Renal cortical epithelial cell (primary cell): ENCODE measurements at places on chromosomes 6 and 20. TPM values are rescaled to one million over a fixed set of nuclear protein-coding genes. Genes with fewer than 3 reads are reported as not detected.

GRCh38 chr6:39411465-39411864 lies 89.0 kb upstream of the KCNK16 start:
- DNase-seq: peak; percentile 72

- no peak for DNase-seq
These were observed 811.9 kb downstream of the MAFB start for GRCh38 chr20:39876976-39877635.

GRCh38 chr6:4093288-4093687 lies 14.4 kb upstream of the FAM217A start:
- no peak for DNase-seq

Gene DYNLT1
- 109 and 164 TPM in 2 replicates for total RNA-seq

Gene SLC52A3
- total RNA-seq: 1.6 and 1.9 TPM in 2 replicates

GRCh38 chr20:53693262-53693871 lies 99.7 kb upstream of the ZNF217 start:
- no peak for DNase-seq

GRCh38 chr20:3383878-3384495 lies 23.5 kb downstream of the DNAAF9 start:
- no peak for DNase-seq

DNA sequence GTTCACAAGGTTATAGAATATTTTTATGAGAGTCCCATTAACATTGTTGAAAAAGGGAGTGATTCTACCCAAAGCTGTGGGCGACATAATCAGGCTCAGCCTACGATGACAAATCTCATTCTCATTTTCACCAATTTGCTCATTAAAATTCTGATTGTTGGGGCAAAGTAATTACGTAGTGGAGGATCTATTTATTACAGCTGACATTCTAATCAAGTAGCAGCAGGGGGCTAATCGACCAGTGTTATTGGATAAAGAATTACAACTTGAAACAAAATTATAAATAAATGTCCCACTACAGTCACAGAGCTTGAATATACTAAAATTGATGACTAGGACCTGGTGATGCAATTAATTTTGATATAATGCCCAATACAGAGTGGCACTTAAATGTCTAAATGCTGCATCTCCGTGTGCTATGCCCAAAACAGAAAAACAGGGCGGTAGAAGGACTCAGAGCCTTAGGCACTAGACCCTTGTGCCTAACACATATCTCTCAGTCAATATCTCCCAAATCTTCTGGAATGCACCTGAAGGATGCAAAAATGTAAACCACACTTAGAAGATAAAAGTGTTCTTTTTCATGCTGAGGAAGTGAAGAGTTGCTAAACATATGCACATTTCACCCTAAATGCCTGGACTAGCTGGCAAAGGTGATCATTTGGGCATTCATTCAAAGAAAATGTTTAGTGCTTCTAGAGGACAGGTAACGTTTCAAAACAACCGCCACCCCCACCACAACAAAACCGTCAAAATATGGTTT lies 88.3 kb downstream of the CD24 start:
- DNase-seq: no peak

- no peak for DNase-seq
These were observed 39.8 kb upstream of the CDH22 start for GRCh38 chr20:46347841-46348803.

Gene TNNC2
- total RNA-seq: not detected in 2 replicates

Gene FRMD1
- 0.05 TPM in 1 of 2 replicates, not detected in the other for total RNA-seq

Gene PHF20
- total RNA-seq: 20.0 and 58.4 TPM in 2 replicates

DNA sequence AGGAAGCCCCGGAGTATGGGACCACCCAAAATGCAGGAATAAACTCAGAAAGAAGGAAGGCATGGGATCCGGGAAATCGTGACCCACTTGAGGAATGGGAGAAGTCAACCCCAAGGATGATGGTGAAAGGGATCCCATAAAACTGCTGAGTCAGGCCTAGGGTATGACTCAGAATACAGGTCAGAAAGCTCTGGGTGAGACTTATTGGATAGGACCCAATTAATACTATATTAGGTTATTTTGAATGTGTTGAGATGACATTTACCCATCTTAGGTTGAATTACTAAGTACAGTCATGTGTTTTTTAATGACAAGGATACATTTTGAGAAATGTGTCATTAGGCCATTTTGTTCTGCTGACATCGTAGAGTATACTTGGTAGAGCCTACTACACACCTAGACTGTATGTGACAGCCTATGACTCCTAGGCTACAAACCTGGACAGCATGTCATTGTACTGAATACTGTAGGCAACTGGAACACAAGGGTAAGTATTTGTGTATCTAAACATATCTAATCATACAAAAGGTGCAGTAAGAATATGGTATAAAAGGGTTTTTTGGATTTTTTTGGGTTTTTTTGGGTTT lies 17.1 kb upstream of the HIVEP1 start:
- DNase-seq: peak; percentile 45

Gene TINAG
- 5.9 and 16.5 TPM in 2 replicates for total RNA-seq

GRCh38 chr6:149750136-149750609 lies 632 bp downstream of the PCMT1 start:
- DNase-seq: peak; percentile 37
